Umbilical cord (tissue), 2 donors: ENCODE measurements at places on chromosomes 11 and 22. TPM values are rescaled to one million over a fixed set of nuclear protein-coding genes. Genes with fewer than 3 reads are reported as not detected.

DNA sequence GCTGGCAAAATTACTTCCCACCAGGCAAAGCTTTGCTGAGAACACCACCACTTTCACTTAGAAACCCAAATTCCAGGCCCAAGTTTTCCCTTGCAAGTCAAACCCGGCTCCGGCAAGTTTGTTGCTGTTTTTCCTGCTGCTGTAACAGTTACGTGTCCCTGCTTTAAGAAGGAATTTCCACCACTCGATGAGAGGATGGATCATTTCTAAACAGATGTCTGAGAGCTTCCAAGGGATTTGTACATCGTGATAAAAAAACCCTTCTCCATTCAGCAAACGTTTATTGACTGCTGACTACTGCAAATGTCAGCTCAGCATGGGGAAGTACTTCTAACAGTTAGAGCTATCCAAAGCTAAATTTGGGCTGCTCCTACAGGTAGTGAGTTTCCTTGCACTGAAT is 19.7 kb downstream of the P2RX3 start:
- DNase-seq = peak; percentile 92

- no peak for DNase-seq
These were observed 1.1 kb downstream of the UBASH3B start for GRCh38 chr11:122656631-122657101.

DNA sequence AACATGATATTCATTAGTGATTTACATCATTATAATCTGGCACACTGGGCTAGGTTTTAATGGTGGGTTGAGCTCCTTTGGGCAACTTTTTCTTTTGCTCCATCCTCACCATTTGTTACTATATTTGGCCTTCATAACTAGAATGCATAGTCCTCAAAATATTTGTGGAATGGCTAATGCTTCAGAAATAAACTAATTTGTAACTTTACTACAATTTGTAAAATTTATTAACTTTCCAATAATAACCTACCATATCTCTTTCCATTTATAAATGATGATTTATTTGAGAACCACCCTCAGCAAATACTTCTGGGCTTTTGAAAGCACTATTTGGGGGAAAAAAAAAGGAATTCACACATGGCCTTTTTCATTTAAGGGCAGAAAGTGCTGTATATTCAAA is 79.7 kb downstream of the LARGE2 start:
- DNase-seq = no peak

- peak; percentile 31 for DNase-seq
These were observed 1.9 kb upstream of the PHF21A start for GRCh38 chr11:46122945-46123715.

DNA sequence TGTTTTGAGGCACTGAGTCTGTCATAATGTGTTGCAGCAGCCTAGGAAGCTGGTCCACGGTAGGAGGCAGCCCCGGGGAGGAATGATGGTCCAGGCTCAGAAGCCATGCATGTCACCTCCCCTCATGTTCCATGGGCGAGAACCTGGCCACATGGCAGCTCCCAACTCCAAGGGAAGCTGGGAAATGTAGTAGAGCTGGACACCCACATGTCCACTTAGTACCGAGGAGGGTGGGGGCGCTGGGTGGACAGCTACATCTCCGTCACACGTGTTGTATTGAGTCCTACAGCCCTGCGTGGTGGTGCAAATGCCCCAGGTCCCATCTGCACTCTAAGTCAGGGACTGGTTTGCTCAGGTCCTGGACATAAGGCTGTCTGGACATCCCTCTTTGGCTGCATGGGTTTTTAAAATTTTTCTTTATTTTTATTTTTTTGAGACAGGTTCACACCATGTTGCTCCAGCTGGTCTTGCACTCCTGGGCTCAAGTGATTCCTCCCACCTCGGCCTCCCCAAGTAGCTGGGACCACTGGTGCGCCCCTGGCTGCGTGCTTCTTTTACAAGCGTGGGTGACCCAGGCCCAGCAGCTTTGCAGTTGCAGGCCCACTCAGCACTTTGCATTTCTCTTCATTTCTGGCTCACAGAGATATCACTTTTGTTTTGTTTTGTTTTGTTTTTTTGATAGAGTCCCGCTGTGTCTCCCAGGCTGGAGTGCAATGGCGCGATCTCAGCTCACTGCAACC is 3.9 kb upstream of the CTTN start:
- DNase-seq = no peak

GRCh38 chr22:44683881-44684280 is 18.1 kb upstream of the PRR5 start:
- no peak for DNase-seq

DNA sequence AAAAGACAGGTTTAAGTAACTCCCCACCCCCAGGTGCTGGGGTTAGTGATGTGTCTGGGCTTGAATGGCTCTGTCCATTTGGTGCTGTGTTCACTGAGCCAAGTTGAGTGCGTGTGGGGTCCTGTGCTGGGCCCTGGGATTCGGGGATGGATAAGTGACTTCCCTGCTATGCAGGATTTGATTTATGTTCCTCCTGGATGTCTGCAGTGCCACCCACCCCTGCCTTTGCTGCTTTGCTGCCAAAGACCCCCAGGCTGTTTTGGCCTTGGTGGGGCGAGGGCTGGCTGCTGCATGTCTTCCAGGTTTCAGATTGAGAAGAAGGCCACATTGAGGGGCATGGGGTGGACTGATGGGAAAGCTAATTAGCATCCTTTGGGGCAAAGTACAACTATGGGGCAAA is 77.9 kb upstream of the PARVG start:
- DNase-seq = no peak

- peak; percentile 72 for DNase-seq
These were observed 25.6 kb downstream of the HTR3A start for GRCh38 chr11:114000526-114000925.

DNA sequence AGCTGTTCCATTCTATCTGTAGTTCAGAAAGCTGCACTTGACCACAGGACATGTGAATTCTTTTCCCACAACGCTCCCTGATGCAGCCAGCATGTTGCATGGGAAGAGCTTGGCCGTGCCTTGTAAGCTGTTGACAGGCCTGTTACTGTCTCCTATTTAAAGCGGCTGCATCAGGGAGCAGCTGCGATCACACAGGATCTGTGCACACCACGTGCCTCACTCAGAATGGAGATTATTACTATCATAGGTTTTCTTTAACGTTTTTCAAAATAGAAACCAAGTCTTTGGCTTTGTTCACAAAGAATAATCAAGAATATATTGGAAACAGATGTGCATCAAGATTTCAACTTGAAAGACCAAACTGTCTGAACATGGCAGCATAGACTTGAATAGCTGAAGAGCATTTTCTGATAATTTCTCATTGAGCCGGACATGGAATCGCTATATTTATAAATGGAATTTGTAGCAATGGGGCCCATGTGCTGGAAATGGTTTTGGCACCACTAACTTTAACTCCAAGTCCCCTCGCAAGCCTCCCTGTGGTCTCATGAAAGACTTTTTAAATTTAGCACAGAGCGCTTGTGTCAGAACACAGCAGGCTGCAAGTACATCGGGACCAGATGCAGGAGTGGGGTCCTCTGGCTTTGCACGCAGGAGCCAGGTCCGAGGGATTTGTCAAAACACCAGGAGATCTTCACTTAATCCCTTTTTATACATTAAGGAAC is 40.8 kb upstream of the MYO18B start:
- peak; percentile 78 for DNase-seq

GRCh38 chr22:23909296-23909898 is 15.2 kb downstream of the MIF start:
- peak; percentile 85 for DNase-seq

- DNase-seq = peak; percentile 46
These were observed 16.4 kb upstream of the MRGPRX2 start for GRCh38 chr11:19076744-19077589.

- no peak for DNase-seq
These were observed 46.1 kb downstream of the GDPD5 start for GRCh38 chr11:75479597-75480145.

- no peak for DNase-seq
These were observed 20.0 kb upstream of the SYT12 start for GRCh38 chr11:67002921-67003411.

- DNase-seq = peak; percentile 31
These were observed 84.7 kb downstream of the MAML2 start for GRCh38 chr11:96257972-96258934.

- no peak for DNase-seq
These were observed 2.5 kb upstream of the SORL1 start for GRCh38 chr11:121449626-121450025.

DNA sequence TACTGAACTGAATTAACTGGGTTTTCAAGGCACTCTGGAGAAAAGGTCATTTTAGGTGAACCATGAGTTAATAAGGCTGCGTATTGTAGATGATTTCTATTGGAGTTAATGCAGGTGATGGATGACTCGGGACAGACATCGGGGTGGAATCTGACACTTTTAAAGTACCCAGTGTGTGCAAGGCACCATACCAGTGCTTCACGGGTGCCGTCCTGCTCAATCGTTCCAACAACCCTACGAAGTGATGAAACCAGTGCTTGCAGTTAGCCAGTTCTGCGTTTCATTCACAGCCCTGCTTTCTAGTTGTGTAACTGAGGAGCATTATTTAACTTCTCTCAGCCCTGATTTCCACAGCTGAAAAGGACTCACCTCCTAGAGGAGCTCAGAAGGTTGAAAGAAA is 216.5 kb downstream of the BARX2 start:
- no peak for DNase-seq

GRCh38 chr11:84714316-84714780 is 912.8 kb downstream of the DLG2 start:
- peak; percentile 43 for DNase-seq

DNA sequence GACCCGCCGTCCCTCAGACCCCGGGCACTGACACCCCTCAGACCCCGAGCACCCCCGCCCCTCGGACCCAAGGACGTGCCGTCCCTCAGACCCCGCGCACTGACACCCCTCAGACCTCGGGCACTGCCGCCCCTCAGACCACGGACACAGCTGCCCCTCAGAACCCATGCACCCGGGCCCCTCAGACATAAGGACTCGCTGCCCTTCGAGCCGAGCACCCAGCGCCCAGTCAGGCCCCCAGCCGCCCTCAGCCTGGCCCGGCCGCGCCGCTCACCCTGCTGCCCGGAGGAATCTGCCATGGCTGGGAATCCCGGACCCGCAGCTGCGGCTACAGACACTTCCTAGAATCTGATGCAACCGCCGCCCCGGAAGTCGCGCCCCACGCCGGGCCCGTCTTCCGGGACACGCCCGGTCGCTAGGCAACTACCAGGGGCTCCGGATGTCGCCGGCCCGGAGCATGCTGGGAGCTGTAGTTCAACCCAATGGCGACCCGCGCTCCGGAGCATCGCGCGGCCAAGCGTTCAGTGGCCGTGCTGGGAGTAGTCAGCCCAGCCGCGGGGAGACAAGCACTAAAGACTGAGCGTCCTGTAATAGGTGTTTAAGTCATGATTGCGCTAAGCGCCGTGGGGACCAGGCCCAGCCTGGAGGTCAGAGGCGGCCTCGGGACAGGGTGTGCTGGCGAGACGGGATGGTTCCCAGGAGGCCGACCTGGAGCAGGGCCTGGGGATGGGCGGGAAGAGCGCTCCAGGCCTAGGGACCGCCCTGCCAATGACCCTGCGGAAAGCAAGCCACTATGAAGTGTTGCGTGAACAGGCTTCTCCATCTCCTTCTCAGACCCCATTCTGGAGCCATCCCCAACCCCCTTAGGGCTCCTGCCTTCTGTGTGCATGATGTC is at the start of gene CARS1:
TSS of gene CARS1 (minus strand) at position 355 of the 895 bp plus-strand sequence. CDS start at position 299, 56 bp downstream.
- peak; percentile 97 for DNase-seq

- DNase-seq = peak; percentile 79
These were observed 84.6 kb downstream of the SWAP70 start for GRCh38 chr11:9748361-9748970.

GRCh38 chr11:95611827-95612226 is 177.8 kb downstream of the FAM76B start:
- DNase-seq = no peak

GRCh38 chr11:69646493-69647389 is 5.8 kb downstream of the CCND1 start:
- DNase-seq = no peak

- DNase-seq = no peak
These were observed 17.6 kb downstream of the DAGLA start for GRCh38 chr11:61697764-61698163.

DNA sequence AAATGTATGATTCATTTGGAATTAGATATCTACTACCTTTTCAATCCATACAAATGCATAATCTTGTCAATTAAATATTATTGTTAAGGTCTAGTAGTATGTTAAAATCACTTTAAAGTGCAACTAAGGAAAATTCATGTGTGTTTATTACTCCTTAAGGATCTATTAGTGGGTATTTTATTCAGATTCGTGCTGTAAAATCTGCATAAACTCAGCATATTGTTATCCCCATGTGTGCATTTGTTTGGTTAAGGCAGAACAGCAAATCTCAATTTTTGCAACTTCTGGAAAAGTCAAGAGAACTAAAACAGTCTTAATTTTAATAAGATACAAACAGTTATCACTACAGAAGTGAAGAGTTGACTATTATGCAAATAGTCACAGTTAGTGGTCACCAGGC is 234.5 kb downstream of the SOX6 start:
- no peak for DNase-seq

DNA sequence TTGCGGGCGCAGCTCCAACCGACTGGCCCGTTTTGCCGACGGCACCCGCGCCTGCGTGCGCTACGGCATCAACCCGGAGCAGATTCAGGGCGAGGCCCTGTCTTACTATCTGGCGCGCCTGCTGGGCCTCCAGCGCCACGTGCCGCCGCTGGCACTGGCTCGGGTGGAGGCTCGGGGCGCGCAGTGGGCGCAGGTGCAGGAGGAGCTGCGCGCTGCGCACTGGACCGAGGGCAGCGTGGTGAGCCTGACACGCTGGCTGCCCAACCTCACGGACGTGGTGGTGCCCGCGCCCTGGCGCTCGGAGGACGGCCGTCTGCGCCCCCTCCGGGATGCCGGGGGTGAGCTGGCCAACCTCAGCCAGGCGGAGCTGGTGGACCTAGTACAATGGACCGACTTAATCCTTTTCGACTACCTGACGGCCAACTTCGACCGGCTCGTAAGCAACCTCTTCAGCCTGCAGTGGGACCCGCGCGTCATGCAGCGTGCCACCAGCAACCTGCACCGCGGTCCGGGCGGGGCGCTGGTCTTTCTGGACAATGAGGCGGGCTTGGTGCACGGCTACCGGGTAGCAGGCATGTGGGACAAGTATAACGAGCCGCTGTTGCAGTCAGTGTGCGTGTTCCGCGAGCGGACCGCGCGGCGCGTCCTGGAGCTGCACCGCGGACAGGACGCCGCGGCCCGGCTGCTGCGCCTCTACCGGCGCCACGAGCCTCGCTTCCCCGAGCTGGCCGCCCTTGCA is 1.0 kb downstream of the FJX1 start:
- DNase-seq = peak; percentile 48

GRCh38 chr22:36274531-36274930 is 21.6 kb downstream of the APOL1 start:
- no peak for DNase-seq

CHRDL2 gene
- not detected for total RNA-seq

KCNJ1 gene
- total RNA-seq = 2.6 TPM

TUB gene
- total RNA-seq = 28.6 TPM

EXPH5 gene
- 5.8 TPM for total RNA-seq

MMP13 gene
- total RNA-seq = not detected

ROM1 gene
- total RNA-seq = 8.7 TPM

LINC01488 gene
- total RNA-seq = 0.96 TPM

VWCE gene
- total RNA-seq = not detected

SCN4B gene
- total RNA-seq = 1.2 TPM

CRYBB2 gene
- not detected for total RNA-seq

BRSK2 gene
- total RNA-seq = 2.2 TPM

CRYAB gene
- 55.6 TPM for total RNA-seq

SLC6A5 gene
- 2.2 TPM for total RNA-seq
